ENCODE measurements at places on chromosomes 2 and 18.

GRCh38 chr18:50602466-50602865 is 42.6 kb downstream of the MAPK4 start:
- DNase-seq: peak; percentile 48

DNA sequence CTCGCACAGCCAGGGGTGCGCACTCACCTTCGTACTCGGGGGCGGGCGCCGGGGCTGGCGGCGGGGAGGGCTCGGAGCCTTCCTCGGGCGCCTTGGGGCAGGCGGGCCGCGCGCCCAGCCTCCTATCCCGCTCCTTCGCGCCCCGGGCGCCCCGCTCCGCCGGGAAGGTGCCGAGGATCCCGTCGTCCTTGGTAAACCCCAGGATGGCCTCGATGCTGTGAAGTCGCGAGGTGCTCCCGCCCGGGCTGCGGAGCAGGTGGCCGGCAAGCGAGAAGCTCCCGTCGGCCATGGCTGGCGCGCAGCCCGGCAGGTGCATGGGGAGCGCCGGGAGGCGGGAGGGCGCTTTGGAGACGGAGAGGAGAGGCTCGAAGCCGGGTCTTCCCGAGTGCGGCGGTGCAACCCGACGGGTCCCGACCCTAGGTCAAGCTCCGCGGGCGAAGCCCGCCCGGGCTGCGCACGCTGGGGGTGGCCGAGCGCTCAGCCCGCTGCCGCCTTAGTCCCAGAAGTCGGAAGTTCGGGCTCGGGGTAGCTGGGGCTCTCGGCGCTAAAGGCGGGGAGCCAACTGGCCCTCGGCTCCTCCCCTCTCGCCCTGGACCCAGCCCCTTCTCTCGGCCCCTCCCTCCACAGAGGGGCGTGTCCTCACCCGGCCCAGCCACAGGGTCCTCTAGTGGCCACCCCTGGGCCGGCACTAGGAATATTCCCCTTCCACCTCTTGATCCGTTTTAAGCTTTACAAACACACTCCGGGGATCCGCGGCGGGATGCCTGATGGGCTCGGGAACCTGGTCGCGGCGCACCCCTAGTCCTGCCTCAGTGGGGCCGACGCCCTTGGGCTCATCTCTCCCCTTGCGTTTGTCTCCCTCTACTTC is at the start of gene RAX:
RAX (minus strand) TSS at position 564 of the 868 bp plus-strand sequence; CDS start at position 316, 248 bp downstream.
- DNase-seq: no peak

- DNase-seq: peak; percentile 38
These were observed 255.3 kb upstream of the AGAP1 start for GRCh38 chr2:235238537-235238936.

DNA sequence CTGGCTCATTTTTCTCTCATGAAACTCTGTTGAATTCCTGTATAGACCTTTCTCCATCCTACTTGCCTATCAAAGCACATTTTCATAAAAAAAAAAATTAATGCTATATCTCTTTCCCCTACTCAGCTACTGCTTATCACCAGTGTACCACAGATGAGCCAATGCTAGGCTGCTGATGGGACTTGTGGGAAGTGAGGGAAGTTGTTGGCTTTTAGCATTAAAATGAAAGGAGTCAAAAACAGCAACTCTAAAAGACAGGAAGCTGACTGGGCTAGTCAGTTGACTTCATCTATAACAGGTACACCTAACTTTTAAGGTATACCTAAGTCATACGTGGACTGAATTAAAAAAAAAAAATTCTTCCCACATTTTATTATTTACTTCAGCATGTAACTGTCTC is 102.1 kb downstream of the FAM117B start:
- DNase-seq: no peak

DNA sequence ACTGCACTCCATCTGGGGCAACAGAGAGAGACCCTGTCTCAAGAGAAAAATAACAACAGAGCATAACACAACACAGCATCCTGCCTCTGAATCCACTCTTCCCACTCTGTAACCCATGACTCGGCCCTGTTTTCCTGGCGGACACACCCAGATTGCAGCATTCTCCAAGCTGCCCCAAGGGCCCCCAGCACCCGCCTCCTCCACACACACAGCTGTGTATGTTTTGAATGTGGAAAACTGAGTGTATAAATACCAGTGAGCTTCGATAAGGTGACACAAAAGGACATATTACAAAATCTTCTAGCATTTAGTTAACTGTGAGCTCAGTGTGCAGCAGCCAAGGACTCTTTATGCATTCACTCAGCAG is 13.0 kb downstream of the IMPA2 start:
- peak; percentile 84 for DNase-seq

GRCh38 chr2:80689106-80689505 is 384.6 kb upstream of the LRRTM1 start:
- DNase-seq: no peak

- DNase-seq: peak; percentile 32
These were observed 127.7 kb downstream of the DTNA start for GRCh38 chr18:34837769-34838272.

- DNase-seq: no peak
These were observed 177.5 kb downstream of the MTCL1 start for GRCh38 chr18:8882632-8883408.

DNA sequence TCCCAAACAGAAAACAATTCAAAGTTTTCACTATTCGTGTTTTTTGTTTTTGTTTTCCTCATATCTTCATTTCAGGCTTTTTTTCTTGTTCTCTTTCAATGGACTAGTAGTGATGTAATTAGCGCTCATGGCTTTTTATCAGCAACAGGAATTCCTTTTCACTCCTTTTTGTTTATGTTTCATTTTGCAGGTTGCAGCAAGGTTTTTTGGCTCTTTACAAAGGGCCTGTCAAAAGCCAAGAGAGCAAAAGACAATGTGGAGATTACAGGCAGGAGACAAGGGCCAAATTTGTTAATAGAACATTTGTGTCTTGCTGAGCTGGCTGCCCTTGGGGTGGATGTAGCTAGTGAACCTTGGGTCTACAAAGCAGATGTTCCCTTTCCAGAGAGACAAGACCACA is 467.4 kb upstream of the CDH20 start:
- DNase-seq: no peak

DNA sequence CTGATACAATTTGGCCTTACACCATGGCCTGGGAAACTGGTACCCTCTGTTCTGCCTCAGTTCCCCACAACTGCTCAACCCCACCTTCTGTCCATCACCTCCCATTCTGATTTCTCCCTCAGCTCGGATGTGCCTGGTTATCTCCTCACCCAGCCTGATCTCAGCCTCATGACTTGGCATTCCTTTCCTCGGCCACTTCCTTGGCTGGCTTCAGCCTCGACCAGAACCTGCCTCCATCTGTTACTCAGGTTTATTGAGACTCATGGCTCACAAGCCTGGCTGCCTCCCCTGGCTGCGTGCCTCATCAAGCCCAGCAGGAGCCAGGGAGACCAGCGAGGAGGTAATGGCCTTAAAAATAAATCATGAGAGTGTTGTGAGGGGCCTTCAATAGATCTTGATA is 356.2 kb upstream of the SPRED2 start:
- no peak for DNase-seq

- peak; percentile 100 for DNase-seq
These were observed 26.6 kb upstream of the MAP3K20 start for GRCh38 chr2:173048897-173049661.

GRCh38 chr18:35267809-35268208 is 22.2 kb downstream of the ZSCAN30 start:
- DNase-seq: no peak

DNA sequence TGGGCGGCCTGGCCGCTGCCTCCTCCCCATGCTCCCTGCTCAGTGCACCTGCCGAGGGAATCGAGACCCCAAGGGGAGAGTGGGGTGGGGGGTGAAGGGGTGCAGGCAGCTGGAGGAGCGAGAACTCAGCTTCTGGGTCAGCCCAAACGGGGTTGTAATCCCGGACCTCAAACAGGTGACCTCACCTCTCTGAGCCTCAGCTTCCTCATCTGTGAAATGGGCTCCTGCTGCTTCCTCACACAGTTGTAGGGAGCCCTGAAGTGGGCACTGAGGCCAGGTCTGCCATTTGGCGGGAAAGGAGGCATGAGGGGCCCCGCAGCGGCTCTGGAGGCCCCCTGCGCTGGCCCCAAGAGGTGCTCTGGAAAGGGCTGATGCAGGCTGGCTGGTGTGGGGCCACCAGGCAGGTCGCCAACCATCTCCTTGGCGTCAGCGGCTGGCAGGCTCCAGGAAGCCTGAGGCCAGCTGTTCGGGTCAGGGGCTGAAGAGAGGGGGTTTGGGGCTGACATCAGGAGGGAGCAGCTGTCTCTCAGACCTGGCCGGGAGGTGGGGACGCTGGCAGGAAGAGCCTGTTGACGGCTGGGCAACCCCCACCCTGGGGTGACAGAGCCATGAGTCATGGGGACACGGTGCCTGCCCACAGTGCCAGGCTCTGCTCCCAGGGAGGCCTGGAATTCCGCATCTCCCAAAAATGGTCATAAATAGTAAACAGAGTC is 4.9 kb downstream of the KLHL30 start:
- peak; percentile 86 for DNase-seq

DNA sequence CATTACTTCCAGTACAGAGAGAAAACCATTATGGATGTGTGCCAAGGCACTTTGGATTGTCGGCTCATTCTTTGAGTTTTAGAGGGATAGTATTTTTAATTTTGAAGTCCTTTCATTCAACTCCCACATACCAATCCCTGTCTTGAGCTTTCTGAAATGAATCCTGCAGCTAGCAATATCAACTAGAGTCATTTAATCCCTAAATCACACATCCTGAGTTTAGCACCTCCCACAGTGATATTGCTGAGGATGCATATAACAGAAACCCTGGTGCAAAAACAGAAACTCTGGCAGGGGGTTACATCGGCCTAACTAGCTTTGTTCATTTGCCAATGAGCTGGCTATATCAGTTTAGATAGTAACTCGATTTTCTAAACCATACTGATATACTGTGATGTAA is 427.3 kb downstream of the LRP1B start:
- DNase-seq: no peak

All from renal cortical epithelial cell (primary cell).